ENCODE measurements at places on chromosomes 2 and 18.

DNA sequence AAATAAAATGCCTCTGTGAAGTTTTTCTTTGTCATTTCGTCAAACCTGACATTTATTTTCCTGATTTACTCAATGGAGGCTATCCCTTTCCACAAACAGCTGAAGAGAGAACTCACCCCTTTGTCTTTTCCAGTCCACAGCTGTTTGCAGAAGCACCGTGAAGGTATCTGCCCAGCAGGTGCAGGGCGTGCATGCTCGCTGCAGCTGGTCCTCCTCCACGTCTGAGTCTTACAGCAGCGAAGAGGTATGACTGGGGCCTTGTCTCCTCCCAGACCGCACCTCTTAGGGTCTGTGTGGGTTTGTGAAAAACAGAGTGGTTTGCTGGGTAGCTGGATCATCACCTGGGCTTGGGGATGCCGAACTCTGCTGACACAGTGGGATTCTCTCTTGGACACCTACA, 9.7 kb downstream of the SPP2 start:
- DNase-seq = no peak

DNA sequence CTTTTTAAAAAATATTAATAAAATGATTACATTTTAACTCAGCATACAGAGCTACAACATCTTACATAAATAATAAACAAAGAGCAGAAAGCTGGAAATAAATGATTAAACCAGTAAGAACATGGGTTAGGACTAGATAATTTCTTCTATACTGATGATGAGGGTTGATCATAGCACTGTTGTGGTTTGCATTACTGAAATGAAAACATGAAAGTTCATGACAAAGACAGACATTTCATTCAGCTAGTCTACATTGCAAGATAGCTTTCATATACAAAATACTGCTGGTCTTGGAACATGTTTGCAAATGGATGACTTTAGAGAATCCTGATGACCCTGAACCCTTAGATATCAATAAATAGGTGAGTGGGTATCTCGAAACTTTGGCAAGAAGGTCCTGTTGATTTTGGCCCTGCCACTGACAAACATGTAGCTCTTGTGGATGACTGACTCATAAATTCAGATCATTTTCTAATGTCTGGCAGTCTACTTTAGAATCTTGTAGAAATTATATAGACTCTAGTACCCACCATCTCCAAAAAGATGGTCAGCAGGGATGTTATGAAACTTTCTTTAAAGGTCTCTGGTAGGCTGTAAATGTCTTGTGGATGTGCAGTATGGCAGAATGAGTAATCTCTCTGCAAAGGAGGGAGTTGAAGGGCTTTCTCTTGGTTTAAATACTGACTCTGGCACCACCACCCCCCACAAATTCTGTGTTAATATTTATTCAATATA, 15.5 kb upstream of the CDC42EP3 start:
- DNase-seq = no peak

DNA sequence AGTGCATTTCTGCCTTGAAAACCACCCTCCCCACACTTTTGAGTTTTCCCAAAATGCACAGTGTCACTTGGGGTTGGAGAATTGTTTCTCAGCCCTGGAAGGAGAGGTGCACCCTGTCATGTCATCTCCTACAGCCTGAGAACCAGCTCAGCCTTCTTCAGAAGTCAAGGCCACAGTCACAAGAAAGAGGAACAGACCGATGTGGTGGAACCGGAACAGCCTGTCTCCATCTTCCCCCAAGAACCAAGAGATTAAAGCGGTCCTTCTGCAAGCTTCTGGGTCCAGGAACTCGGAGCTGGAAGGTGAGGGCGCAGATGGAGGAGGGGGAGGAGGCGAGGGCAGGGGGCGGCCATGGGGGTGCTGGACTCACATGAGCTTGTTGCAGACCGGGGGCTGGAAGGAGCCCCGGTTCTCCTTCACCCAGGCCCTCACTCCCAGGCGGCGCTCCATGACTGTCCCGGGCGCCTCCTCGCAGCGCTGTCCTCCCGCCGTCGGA, 248 bp downstream of the HAAO start:
- no peak for DNase-seq

- DNase-seq = no peak
Observed at GRCh38 chr18:1092228-1092627, 187.6 kb downstream of the ADCYAP1 start.

DNA sequence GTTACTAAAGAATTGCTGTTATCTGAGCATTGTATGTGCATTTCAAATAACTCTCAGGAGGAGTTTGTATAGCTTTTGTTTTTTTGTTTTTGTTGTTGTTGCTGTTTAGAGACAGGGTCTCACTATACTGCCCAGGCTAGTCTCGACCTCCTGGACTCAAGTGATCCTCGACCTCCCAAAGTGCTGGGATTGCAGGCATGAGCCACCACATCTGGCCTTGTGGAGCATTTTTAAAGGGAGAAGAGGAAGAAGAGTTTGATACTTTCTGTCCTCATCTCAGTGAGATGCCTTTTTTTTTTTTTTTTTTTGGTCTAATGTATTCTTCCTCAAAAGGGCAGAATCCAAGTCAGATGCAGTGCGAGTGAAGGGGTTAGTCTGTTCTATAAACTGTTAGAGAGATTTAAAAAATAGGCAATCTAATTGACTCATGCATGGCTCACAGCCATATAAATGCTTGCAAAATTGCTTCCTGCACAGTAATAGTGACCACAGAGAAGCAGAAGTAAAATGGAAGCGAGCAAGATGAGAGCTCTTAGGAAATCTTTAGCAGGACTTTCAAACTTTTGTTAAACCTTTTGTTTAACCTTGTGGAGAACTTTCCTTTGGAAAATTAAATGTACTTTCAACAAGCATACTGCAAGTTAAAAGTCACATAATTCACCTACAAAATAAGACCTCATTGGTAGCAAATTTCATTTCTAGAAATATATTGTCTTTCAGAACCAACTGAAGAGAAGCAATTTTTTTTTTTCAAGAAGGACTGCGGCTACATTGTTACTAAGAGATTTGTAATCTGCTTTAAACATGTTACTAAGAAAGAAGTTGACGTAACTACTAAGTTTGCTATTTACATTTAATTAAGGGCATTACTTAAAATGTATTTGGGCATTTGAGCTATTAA, 52.3 kb upstream of the ROCK1 start:
- DNase-seq = no peak

DNA sequence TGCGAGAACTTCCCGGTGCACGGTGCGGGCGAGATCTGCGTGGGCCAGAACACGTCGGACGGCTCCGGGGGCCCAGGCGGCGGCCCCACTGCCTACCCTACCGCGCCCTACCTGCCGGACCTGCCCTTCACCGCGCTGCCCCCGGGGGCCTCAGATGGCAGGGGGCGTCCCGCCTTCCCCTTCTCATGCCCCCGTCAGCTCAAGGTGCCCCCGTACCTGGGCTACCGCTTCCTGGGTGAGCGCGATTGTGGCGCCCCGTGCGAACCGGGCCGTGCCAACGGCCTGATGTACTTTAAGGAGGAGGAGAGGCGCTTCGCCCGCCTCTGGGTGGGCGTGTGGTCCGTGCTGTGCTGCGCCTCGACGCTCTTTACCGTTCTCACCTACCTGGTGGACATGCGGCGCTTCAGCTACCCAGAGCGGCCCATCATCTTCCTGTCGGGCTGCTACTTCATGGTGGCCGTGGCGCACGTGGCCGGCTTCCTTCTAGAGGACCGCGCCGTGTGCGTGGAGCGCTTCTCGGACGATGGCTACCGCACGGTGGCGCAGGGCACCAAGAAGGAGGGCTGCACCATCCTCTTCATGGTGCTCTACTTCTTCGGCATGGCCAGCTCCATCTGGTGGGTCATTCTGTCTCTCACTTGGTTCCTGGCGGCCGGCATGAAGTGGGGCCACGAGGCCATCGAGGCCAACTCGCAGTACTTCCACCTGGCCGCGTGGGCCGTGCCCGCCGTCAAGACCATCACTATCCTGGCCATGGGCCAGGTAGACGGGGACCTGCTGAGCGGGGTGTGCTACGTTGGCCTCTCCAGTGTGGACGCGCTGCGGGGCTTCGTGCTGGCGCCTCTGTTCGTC, 1.7 kb downstream of the FZD7 start:
- DNase-seq = no peak

DNA sequence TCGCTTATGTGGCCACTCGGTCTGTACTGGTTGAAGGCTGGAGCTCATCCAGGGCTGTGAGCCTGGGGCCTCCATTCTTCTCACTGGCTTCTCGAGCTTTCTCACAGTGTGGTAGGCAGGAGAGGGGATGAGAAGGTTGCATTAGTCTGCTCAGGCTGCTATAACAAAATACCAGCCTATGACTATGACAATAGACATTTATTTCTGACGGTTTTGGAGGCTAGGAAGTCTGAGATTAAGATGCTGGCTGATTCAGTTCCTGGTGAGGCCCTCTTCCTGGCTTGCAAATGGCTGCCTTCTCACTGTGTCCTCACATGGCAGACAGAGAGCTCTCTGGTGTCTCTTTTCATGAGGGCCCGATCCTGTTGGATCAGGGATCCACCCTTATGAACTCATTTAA, 6.2 kb upstream of the STK25 start:
- DNase-seq = no peak

DNA sequence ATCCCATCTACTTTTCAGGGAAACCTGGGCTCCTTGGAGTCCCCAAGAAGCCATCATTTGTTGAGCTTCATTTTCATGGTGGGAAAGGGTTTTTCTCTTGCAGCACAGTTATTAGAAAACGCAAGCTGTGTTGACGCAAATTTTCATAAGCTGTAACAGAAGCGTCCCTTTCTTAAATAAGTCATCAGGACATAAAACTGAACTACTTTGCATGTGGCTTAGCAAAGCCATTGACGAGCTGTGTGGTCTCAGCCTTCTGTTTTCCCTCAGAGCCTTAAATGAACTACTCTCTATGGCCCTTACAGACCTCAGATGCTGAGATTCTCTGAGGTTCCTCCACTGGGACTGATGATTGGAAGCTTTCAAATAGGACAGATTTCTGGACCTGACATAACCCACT, 85.1 kb downstream of the ARL4C start:
- DNase-seq = no peak

GRCh38 chr2:24512831-24513230, 21.8 kb downstream of the NCOA1 start:
- DNase-seq = no peak

GRCh38 chr2:151228847-151229512, 32.7 kb downstream of the RBM43 start:
- DNase-seq = peak; percentile 70

DNA sequence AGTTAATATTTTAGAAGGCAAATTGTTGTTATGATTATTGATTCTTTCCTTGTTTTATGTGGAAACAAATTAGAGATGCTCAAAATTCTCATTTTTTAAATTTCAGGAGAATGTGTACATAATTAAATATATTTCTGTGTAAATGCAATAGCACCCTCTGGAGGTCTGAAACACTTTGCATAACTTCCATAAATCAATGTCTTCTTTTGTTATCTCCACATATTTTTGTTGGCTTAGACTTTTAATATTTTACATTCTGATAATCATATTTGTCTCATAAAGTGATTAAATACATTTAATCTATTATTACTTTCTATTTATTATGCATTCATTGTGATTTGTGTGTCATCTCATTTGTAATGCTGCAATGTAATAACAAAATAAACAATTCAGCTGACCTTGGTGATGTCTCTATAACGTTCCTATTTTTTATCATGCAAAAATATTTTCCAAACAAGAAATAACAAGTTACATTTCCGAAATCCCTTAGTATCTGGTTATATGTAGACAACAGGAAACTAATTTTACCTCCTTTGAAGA, 201.8 kb upstream of the GALNT5 start:
- DNase-seq = no peak

DNA sequence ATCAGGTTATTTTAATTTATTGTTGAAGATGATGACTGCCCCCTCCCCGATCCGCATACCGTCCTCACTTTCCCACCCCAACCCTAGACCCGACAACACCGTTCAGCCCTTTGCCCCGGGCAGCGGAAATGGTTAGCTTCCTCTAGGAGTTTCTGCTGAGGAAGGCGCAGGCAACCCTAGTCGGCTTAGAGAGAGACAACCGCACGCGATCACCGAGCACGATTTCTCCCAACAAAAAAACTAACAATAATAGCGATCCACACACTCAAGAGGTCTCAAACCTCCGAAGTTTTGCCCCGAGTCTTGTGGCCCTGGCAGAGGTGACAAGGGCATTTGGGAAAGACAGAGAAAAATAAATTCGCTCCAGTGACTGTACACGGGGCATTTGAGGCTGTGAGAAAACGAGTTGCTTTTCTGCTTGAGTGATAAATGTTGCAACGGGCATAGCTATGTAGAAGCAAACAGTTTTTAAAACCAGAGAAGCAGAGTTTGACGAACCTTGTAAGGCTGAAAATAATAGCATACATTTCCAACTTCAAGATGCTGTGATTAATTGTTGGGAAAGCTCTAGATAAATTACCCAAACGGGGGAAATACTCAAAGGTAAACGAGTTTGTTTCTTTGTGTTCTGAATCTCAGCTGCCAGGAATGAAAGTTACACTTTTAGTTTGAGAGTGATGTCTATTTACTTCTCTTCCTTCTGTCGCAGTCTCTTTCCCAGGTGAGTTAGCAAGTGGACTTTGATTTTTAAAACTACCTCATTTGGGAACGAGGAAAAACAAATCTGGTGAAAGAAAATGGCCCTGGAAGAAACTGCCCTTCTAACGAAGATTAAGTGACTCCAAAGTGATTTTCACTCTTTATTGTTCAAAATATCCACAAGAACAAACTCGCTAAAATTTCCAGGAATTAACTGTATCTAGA, 11.0 kb upstream of the SIX3 start:
- DNase-seq = no peak

DNA sequence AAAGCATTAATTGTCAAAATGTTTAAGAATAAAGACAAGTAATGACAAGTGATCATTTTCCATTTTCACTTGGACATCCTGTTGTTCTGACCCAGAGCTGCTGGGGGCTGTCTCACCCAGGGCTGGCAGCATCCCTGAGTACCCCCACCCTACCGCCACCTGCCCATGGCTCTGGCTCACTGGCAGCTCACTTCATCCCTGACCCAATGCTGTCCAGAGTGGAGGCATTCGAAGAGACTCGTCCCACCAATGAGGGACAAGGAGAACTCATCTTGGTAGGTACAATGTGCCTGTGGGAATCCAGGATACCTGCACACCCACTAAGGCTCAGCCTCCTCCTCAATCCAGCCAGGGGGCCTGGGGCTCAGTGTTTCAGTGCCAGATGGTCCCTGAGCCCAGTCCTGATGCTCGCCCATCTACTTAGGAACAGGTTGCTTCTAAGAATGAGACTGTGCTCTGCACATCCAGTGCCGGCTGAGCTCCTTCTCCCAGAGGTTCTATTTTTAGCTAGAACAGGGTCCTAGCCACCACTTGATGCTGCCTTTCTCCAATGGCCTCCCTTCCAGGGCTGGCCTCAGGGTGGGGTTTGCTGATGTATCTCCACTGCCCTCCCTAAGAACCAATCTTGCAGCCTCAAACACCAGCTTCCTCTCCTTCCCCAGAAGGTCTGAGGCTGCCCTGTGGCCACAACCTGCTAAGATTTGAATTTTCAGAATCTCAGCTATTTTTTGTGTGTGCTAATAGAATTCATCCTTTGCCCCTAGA, 53.7 kb downstream of the ADD2 start:
- no peak for DNase-seq
